ENCODE measurements at places on chromosomes 7 and 10.

DNA sequence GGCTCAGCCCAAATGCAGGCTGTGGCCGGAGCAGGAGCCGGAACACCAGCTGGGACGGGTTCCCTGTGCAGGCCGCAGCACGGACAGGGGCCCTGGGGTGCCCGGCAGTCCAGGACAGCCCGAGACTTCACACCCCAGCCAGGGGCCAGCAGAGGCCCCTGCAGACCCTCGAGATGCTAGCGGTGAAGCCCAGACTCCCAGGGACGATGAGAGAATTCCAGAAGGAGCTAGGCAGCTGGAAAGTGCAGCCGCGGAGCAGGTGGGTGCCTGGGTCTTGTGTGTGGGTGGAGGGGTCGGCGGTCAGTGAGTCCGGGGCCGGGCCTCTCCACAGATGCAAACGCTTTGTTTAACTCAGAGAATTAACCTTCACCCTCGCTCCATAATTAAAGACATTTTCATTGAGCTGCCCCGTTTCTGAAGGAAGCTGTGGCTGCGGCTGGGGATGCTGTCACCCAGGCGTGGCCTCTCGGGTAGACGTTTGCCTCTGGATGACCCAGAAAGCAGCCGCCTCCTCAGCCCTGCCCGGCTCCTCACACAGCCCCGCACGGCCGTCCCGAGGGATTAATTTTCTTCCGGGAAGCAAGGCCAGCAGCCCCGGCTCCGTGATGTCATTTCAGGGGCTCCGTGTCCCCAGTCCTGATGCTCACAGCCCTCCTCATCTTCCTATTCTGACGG is 26.5 kb downstream of the KNDC1 start:
- no peak for DNase-seq

- DNase-seq = no peak
Measured at GRCh38 chr7:139131-139530, 53.2 kb upstream of the FAM20C start.

- no peak for DNase-seq
Measured at GRCh38 chr10:100744987-100745881, at the start of gene PAX2. TSS of gene PAX2 (plus strand) at chr10:100745582. CDS start at chr10:100746261, 679 bp downstream.

DNA sequence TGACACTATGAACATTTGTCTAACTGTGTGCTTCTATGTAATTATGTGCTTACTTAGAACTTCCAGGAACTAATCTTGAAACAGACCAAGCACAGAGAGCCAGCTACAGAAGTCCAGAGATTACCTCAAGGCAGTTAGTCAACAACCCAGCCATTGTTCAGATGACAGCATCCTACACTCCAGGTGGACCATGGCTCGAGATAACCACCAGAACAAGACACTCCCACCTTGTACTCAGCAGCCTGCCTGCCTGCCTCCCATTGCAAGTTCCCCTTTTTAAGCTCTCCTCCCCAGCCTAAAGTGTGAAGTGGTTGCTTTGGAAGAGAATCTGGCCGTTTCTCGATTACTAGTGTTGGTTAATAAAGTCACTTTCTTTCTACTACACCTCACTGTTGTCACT is 1080.6 kb upstream of the LRRN3 start:
- no peak for DNase-seq

DNA sequence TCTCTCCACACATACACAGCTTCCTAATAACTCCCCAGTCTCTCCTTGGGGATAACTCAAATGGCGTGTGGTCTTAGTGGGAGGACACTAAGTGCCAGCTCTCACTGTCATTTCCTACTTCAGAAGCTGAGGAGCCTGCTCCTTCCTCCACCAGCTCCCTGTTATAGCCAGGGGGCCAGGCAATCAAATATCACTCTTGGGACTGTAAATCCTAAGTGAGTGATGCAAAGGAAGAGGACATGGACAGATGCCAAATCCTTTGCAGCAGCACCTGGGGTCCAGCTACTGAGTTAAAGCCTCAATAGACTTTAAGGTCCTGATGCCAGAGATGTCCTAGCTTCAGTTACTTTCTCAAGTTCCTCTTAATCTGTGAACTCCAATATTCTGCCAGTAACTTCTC is 34.1 kb downstream of the SEM1 start:
- DNase-seq = no peak

DNA sequence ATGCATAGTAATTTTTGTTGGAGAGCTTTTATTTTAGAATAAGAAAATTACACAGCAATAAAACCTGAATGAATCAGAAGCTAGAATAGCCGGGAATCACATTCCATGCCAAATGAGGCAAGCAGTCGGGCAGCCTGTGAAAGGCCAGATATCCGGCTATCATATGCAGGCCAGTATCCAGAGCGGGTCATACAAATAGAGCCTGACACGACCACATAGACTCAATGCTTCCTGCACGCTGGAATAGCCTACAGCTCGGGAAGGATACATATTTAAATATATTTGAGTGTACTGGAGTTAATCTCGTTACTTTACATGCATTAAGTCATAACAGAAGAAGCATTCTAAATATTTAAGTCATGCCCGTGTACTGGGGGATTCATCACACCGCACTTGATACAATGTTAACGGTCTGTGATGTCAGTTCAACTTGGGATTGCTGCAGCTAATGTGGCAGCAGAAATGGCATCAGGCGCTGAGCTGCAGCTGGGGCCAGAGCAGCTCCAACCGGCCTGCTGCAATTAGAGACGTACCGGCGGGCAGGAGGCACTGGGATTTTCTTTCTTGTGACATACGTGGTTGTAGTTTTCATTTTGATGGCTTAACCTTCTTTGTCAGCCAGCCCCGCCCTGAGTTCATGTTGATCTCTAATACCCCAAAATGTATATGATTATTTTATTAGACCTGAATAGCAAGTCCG is 112.0 kb downstream of the EBF3 start:
- DNase-seq = no peak

GRCh38 chr10:70337201-70337651 is 45.2 kb downstream of the LRRC20 start:
- DNase-seq = peak; percentile 4

- DNase-seq = no peak
Measured at GRCh38 chr7:41755096-41755495, 52.2 kb upstream of the INHBA start.

DNA sequence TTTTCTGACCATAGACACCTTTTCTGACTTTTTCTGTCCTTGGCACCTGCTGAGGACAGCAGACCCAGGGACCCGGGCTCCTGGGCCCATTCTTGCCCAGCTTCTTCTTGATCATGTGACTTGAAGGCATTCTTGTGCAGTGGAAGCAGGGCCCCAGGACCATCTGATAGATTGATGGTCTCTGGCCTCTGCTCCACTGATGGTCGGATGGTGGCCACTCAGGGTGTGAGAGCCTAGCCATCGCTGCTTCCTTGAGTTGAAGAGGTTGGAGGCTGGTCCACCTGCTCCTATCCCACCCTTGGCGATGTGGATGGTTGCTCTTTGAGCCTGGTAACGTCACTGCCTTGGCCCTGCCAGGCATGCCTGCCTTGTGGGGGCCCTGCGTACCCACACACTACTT is 37.8 kb upstream of the ZNF716 start:
- DNase-seq = no peak

DNA sequence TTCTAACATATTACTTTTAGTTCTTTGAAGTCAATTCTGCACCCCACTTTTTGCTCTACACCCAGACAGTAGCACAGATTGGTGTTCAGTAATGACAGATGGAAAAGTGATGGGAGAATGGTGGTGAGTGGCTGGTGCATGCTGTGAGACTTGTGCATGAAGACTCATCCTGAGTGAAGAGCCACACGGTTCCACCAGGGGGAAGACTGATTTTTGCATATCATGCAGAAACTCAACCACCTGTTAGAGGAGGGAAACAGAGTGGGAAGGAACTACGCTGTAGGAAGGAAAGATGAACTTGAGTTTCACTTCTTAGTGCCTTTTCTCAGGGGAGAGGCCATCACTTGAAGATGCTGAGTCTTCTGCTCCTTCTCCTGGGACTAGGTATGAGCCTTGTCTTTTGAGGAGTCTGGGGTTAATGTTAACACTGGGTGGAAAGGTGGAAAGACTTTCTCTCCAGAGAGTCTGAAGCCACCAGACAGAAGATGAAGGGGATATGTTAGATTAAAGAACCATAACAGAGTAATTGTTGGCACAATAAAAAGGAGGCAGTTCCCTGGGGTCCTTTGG is 9.3 kb upstream of the PRSS1 start:
- DNase-seq = no peak

- DNase-seq = no peak
Measured at GRCh38 chr7:2819161-2819953, 24.8 kb downstream of the GNA12 start.

DNA sequence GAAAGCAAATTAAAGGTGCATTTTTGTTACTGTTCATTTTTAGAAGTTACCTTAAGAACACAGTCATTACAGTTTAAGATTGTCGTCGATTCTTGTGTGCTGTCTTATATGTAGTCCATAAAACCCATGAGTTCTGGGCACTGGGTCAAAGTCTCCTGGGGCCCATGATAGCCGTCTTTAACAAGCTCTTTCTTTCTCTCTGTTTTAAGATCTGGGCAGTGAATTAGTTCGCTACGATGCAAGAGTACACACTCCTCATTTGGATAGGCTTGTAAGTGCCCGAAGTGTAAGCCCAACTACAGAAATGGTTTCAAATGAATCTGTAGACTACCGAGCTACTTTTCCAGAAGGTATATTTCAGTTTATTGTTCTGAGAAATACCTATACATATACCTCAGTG is 90.7 kb upstream of the CAPZA2 start:
- DNase-seq = peak; percentile 59

GRCh38 chr10:3090388-3090787 is 23.0 kb downstream of the PFKP start:
- DNase-seq = no peak

GRCh38 chr7:105639667-105640493 is 58.6 kb upstream of the EFCAB10 start:
- DNase-seq = no peak

DNA sequence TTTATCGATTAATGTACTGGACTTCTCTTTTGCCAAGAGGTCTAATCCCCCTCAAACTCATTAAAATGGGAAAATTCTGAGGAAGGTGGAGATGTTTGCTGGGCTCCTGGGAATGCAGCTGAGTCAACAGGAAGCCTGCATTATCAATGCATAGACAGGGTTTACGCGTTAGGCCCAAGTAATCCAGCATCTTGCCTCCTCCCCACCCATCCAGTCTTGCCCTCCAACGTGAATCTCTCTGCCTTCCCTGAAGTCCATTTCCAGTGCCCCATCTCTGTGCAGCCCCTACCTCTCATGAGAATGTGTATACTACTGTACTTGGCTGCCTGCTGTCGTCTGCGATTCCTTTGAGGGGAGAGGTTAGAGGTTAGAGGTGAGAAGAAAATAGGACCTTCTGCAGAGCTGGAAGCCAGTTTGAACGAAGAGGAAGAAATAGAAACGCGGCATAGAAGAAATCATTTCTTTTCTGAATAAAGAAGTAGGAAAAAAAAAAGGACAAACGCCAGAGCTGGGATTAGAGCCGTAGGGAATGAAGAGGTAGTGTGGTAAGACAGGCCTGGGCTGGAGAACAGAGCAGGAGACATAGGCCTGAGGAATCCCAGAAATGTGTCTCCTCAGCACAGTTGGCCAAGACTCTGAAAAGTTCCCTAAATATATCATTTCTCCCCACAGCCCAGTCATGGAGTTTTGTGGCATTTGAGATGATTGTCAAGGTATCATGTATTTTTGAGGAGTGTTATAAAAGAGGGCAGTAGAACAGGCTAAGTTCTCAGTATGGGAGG is 75.6 kb downstream of the MYOF start:
- DNase-seq = no peak

DNA sequence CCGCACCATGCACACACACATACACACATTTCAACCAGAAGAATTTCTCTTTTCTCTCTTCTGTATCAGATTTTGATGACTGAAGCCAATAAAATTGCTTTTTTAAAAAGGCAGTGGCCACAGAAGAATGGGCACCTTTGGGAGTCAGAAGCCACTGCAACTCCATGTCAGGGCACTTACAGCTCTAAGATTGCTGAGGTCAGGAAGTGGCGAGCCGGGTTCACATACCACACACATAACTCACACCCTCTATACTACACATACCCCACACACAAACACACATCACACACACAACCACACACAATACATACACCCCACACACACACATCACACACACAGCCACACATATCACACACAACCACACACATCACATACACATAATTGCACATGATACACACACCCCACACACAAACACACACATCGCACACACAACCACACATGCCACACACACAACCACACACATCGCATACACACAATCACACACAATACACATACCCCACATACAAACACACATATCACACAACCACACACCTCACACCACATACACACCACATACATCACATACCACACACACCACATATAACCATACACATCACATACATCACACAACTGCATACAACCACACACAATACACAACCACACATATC is 31.2 kb downstream of the GPRIN2 start:
- DNase-seq = peak; percentile 7

DNA sequence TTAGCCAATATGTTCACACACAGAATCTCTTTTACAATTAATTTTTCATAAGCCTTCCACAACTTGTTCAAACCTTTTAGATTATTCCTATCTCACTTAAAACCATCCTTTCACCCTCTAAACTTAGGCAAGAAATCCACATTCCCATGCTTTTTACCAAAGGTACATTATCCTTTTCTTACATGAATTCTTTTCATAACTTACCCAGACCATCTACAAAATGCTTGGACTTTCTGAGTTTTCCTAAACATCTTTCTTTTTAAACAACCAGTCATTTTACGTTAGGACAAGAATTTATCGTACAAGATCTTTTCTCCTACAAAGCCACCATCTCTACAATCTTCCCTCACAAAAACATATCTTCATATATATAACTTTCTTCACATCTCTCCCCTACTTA is 18.8 kb upstream of the GARS1 start:
- DNase-seq = no peak

- no peak for DNase-seq
Measured at GRCh38 chr10:127424594-127425264, 124.4 kb upstream of the NPS start.

- no peak for DNase-seq
Measured at GRCh38 chr7:99126921-99127553, 16.9 kb downstream of the SMURF1 start.

DNA sequence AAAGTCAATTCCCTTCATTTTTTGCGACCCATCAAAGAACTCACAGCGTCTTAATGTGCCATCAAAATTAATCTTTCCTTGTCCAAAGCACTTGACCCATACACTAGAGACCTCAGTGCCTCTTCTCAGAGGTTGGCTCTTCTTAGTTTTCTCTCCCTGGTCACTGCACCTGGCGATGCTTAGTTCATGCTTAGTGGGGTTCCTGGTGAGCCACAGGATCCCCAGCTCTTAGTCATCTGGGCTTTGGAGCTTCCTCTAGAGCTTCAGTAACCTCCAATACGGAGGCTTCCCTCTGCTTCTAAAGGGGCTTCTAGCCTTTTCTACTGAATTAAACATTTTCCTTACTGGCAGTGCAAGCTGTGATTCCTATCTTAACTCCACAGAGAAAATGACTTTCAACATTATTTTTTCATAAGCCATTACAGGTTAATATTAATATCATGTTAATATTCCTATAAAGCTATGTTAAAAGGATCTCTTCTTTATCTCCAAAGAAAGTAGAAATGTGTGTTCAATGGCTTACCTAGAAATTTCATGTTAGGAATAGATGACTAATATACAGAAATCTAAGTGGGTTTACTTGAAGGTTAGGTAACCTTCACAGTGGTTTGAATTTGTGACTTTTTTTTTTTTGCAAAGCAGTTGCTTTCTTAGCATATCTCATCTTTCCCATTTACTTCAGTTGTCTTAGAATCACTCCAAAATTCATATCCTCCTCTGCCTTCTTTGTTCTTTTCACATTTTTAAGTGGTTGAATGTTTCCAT is 295.2 kb downstream of the CAMK1D start:
- DNase-seq = no peak

- DNase-seq = no peak
Measured at GRCh38 chr10:27439101-27439500, 65.0 kb upstream of the RAB18 start.
